Stimulated activated CD8-positive, alpha-beta memory T cell treated with anti-CD3 and anti-CD28 coated beads, Interleukin-4, amount 100 ng/mL, for 1 hour (primary cell): ENCODE measurements at places on chromosomes 2 and 18.

DNA sequence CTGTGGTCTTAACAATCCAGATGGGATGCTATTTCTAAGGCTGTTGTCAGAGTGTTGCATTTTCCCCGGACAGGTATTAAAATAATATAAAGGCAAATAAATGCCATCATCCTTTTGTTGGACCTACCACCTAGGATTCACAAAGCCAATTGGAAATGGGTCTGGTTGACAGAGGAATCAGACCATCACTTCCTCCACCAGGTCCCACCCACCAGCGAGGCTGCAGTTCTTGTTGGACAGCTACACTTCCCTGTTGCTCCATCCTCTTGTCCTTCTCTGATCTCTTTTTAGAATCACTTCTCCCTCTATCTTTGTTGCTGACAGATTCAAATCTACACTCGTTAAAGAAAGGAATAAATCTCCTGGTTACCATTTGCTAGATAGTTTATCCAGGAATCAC, 1.1 kb downstream of the TMEM169 start:
- no peak for DNase-seq

DNA sequence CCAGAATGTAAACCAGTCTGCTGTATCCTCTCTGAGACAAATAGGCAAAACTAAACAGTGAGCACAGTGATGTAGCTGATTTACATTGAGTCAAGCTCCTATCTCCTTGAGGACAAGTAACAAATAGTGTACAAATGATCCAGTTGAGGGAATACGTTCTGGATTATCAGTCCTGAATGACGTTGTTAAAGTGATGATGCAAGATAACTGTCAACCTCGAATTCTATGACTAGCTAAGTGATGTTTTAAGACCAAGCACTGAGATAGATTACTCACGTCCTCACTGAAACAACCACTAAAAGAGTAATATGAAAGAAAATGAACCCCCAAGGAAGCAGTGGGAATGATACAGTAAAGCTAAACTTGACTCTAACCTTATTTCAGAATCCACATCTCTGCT, 46.8 kb downstream of the SMC6 start:
- no peak for DNase-seq

- no peak for DNase-seq
Measured at GRCh38 chr2:210591663-210592062, 35.3 kb downstream of the CPS1 start.

DNA sequence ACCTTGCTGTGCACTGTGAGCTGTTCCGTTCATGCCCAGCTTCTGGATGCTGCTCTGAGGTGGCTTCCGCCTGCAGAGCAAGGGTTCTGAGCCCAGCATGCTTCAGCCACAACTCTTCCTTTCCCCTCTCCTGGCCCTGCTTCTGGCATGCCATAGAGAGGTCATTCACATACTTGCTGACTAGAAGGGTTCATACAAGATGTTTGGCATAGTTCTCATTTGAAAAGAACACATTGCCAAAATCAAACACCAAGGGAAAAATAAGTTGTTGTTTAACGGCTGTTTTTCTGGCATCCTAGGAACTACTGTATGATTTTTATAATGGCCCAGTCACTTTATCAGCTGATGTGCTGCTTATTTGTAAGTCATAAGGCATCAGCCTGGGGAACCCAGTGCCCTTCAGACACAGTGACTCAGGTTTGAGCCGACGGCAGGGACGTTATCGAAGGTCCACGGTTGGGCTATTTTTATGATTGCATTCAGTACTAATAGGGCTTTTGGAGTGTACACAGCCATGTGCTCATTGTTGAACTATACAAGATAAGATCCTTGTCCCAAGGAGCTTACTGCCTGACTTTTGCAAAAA, 53.9 kb upstream of the CTAGE1 start:
- no peak for DNase-seq

- no peak for DNase-seq
Measured at GRCh38 chr2:173075056-173075780, 428 bp upstream of the MAP3K20 start.

GRCh38 chr2:222193328-222193983, 105.3 kb downstream of the PAX3 start:
- no peak for DNase-seq
